Endothelial cell of umbilical vein (primary cell): ENCODE measurements at places on chromosomes 11 and 22. TPM values are rescaled to one million over a fixed set of nuclear protein-coding genes. Genes with fewer than 3 reads are reported as not detected.

GRCh38 chr11:1116104-1116503 is 41.4 kb downstream of the MUC2 start:
- H3K36me3 ChIP-seq = no peaks in the 10 kb centered on the region
- H3K27me3 ChIP-seq = no peaks in the 10 kb centered on the region
- no peak for DNase-seq
- no peak overlapping the region for H3K4me3 ChIP-seq
- no peak overlapping the region for H3K27ac ChIP-seq

The OR51B5 gene
- polyA plus RNA-seq = 0.07 TPM in 1 of 2 replicates, not detected in the other

- H3K27me3 ChIP-seq = no peaks in the 10 kb centered on the region
- no peak overlapping the region for H3K27ac ChIP-seq
- DNase-seq = no peak
- H3K36me3 ChIP-seq = no peaks in the 10 kb centered on the region
Observed at GRCh38 chr22:49574881-49575702, 252.6 kb downstream of the BRD1 start.

DNA sequence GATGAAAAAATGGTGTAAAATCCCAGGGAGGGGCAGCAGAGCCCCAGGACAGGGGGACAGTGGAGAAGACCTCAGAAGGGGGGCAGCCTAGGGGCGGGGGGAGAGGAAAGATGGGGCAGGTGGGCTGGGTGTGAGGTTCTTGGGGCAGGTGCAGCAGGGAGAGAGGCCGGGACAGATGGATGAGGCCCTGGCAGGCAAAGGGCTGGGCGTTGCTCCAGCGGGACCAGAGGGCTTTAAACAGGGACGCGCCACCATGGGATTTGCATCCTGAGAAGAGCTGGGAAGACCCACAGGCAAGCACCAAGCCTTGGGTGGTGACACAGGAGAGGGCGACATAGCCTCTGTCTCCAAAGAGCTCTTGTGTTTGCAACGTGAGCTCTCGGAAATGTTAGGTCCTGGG is 1342.8 kb downstream of the TBC1D22A start:
- no peak overlapping the region for H3K27ac ChIP-seq
- no peaks in the 10 kb centered on the region for H3K36me3 ChIP-seq
- no peaks in the 10 kb centered on the region for H3K4me1 ChIP-seq
- no peak for DNase-seq
- H3K4me3 ChIP-seq = no peak overlapping the region
- H3K27me3 ChIP-seq = no peaks in the 10 kb centered on the region

DNA sequence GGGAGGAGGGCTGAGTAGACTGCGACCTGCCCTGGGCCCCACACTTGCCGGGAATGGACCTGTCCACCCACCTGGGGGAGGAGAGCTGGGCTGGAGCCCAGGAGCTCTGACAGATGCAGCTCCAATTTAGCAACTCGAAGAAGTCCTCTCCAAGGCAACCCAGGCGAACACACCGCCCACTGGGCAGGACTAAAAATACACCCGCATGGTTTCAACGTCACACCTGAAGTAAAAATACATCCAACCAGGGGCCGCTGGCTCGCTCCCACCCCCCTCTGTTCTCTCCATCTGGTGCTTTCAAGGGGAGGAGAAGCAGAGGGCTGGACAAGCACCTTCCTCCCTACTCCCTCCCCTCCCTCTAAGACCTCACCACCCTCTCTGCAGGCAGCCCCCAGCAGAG is 119.9 kb downstream of the FEZ1 start:
- no peaks in the 10 kb centered on the region for H3K4me1 ChIP-seq
- H3K27ac ChIP-seq = no peak overlapping the region
- H3K27me3 ChIP-seq = peaks cover 4% of the 10 kb centered on the region
- no peak overlapping the region for H3K4me3 ChIP-seq
- no peak for DNase-seq
